ENCODE measurements at places on chromosomes 3 and 15.
A peak's percentile ranks its signal among the peaks of the same experiment; 100 is the strongest.

- H3K27ac ChIP-seq, result no peak overlapping the region
- DNase-seq, result peak; percentile 79
- H3K36me3 ChIP-seq, result peaks cover 14% of the 10 kb centered on the region
- H3K4me1 ChIP-seq, result no peaks in the 10 kb centered on the region
- no peaks in the 10 kb centered on the region for H3K27me3 ChIP-seq
Measured at GRCh38 chr3:114213627-114214541, 23.5 kb downstream of the ZNF80 start.

GRCh38 chr3:189602471-189602870 lies 28.7 kb upstream of the TP63 start:
- no peak overlapping the region for H3K4me3 ChIP-seq
- no peak for DNase-seq
- peaks cover 5% of the 10 kb centered on the region for H3K4me1 ChIP-seq
- H3K27ac ChIP-seq, result no peak overlapping the region

DNA sequence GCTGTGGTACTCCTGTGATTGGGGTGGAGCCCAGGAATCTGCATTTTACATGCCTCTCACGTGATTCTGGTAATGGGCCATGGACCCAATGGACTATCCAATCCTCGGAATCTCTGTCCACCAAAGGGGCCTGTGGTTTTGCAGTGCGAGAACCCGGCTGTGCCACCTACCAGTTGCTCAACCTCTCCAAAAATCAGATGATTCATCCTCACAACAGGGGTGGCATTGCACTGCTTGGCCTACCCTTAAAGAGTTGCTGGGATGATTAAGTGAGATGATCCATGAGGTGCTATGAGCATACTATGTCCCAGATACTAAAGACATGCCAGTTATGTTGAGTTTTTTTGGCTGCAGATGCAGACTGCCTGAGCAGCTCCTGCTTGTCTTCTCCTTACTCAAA lies 5.1 kb downstream of the ANP32A start:
- peak overlapping the region; percentile 96 for H3K4me3 ChIP-seq
- DNase-seq, result peak; percentile 26
- no peaks in the 10 kb centered on the region for H3K27me3 ChIP-seq
- peaks cover 75% of the 10 kb centered on the region for H3K36me3 ChIP-seq
- peaks cover 63% of the 10 kb centered on the region for H3K4me1 ChIP-seq

DNA sequence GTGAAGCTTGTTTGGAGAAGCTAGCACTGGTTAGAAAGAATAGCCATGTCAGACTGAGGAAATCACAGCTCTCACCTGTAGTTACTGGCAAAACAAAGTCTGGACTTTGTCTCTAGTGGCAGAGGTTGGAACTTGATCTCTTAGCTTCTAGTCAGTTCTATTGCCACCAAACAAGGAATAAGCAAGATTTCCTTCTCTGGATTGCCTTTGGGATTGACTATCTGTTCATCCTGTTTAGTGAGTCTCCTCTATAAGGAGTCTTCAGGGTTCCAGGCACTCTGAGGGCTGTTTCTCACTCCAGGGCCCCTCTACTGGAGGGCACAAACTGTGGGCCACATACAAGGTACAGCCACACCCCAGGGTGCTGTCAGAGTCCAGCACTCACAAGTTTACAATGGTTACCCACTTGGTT lies 426.6 kb upstream of the THBS1 start:
- H3K36me3 ChIP-seq, result no peaks in the 10 kb centered on the region
- no peaks in the 10 kb centered on the region for H3K4me1 ChIP-seq
- H3K27ac ChIP-seq, result no peak overlapping the region
- H3K27me3 ChIP-seq, result peaks cover 24% of the 10 kb centered on the region
- DNase-seq, result no peak

- H3K4me1 ChIP-seq, result no peaks in the 10 kb centered on the region
- no peak for DNase-seq
- H3K4me3 ChIP-seq, result no peak overlapping the region
- H3K27me3 ChIP-seq, result no peaks in the 10 kb centered on the region
- no peak overlapping the region for H3K27ac ChIP-seq
Measured at GRCh38 chr3:20563251-20563650, 377.2 kb upstream of the SGO1 start.

DNA sequence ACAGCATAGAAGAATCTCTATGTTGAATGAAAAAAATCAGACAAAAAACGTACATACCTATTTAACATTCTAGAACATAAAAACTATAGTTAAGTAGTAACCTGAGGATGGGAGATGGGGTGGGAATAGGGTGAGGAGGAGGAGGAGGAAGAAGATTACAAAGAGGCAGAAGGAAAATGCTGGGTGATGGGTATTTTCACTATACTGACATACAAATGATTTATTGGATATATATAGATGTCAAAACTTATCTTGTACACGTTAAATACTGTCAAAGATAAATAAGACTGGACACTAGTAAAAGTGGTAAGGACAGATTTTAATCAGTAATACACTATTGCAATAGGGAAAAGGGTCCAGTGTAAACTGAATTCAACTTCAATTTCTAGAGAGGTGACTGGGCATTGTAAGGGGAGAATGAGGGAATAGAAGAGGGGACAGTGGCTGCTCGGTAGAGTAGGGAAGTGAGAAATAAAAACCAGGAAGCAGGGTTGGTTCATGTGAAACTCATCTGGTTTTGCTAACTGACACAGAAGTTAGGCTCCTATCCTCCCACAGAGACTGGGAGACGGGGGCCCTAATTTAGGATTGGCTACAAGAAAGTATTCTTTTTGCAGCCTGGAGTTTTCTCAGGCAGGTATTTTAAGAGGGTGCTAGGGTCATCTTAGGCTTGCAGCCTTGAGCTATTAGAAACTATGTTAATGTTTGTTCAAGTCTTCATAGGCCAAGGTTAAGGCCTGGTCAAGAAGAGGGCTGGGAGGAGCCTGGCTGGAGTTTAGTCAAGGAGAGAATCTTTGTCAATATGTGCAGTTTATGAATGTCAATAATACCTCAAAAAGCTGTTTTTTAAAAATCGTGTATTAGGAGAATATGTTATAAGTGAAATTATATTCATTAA lies 15.0 kb upstream of the C15orf61 start:
- no peak overlapping the region for H3K27ac ChIP-seq
- H3K27me3 ChIP-seq, result no peaks in the 10 kb centered on the region
- no peak overlapping the region for H3K4me3 ChIP-seq

- H3K4me3 ChIP-seq, result no peak overlapping the region
- peaks cover 86% of the 10 kb centered on the region for H3K36me3 ChIP-seq
- H3K4me1 ChIP-seq, result peaks cover 17% of the 10 kb centered on the region
- no peak overlapping the region for H3K27ac ChIP-seq
- H3K27me3 ChIP-seq, result no peaks in the 10 kb centered on the region
Measured at GRCh38 chr15:68213991-68214837, 9.1 kb upstream of the CALML4 start.

DNA sequence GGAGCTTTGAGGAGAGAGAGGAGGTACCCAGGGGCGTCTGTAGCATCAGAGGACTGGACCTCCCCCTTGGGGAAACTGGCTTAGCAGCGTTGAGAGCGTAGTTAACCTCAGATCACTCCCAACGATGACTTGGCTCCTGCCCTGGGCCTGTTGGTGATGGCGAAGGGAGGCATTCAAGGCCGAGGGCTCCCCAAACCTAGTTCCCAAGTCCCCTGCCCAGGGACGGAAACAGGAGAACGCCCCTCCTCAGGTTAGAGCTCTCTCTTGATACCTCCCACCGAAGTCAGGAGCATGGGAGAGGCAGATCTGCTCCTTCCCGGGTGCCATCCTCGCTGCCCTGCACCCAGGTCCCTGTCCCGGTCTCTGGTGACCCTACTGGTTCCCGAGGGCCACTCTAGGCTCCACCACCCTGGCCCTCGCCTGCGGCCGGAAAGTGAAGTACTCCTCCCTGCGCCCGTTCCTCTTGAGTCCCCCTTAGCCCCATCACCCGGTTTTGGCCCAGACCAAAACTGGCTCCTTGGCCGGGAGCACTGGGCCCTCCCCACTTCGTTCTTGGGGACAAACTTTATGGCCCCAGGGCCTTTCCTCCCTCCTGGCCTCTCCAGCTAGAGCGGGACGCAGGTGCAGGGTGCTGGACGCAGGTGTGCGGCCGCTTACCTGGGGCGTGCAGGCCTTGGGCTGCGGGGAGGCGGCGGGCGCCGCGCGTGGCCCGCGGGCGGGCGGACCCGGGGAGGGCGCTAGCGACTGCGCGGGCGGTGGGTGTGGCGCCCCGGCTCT lies 2.6 kb upstream of the SKOR1 start:
- H3K27me3 ChIP-seq, result peaks cover 78% of the 10 kb centered on the region
- H3K4me3 ChIP-seq, result peak overlapping the region; percentile 42
- DNase-seq, result no peak
- no peaks in the 10 kb centered on the region for H3K36me3 ChIP-seq

DNA sequence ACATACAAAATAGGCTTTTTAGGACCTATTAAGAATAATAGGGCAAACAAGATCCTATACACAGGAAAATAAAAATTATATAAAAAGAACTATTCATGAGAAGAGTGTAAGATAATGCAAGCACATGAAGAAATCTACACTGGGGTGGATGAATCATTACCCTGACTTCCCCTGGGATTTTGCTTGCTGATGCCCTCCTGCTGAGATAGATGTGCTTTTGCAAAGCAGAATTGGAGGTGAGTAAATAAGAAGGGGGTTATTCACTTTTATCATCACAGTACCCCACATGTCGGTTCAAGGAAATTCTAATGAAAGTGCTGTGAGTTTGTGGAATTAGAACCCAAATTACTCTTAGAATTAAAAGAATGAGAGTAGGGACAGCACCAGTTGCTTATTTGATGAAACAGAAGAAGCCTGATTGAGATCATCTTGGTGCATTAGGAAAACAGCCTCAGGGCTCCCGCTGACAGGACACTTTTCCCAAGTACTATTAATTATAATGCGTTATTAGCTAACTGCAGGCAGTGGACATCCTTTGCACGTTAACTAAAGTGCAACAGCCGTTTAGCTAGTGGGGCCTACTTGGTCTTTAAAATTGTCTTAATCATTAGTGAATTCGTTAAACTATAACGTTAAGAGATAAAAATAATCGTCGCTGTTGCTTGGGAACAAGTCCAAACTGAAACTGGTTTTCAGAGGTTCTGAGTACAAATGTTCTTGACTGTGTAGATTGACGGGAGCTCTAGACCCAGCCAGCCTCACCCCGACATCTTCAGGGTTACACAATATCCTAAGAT lies 48.4 kb downstream of the SLC2A2 start:
- H3K27me3 ChIP-seq, result peaks cover 21% of the 10 kb centered on the region
- no peak overlapping the region for H3K27ac ChIP-seq
- DNase-seq, result no peak
- no peaks in the 10 kb centered on the region for H3K4me1 ChIP-seq
- no peaks in the 10 kb centered on the region for H3K36me3 ChIP-seq

GRCh38 chr3:165404357-165405027 lies 208.3 kb upstream of the SLITRK3 start:
- no peaks in the 10 kb centered on the region for H3K27me3 ChIP-seq
- H3K4me3 ChIP-seq, result no peak overlapping the region
- H3K4me1 ChIP-seq, result no peaks in the 10 kb centered on the region

- no peaks in the 10 kb centered on the region for H3K36me3 ChIP-seq
- peaks cover 28% of the 10 kb centered on the region for H3K27me3 ChIP-seq
- no peak overlapping the region for H3K4me3 ChIP-seq
- DNase-seq, result no peak
- no peaks in the 10 kb centered on the region for H3K4me1 ChIP-seq
- no peak overlapping the region for H3K27ac ChIP-seq
Measured at GRCh38 chr3:170941551-170941950, 33.1 kb upstream of the EIF5A2 start.

- no peak for DNase-seq
- no peaks in the 10 kb centered on the region for H3K36me3 ChIP-seq
- peaks cover 19% of the 10 kb centered on the region for H3K4me1 ChIP-seq
- no peak overlapping the region for H3K27ac ChIP-seq
- H3K4me3 ChIP-seq, result no peak overlapping the region
- no peaks in the 10 kb centered on the region for H3K27me3 ChIP-seq
Measured at GRCh38 chr3:196617256-196617655, 22.2 kb upstream of the NRROS start.

DNA sequence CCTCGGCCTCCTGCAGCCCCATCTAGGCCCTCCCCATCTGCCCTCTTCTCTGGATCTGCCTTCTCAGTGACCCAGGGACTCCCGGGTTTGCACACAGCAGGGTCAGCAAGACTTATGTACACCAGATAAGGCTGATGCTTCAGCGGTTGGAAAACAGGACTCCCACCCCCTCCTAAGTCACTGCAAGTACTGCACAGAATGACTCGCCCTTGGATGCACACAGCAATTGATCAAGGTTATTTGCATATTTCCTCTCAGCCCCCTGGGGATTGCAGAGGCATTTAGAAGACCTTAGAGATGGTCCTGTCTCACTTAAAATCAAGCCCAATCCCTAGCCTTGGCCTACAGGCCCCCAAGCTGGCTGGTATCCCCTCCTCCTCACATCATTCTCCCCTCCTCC lies 8.9 kb downstream of the ACAN start:
- H3K27ac ChIP-seq, result no peak overlapping the region
- no peaks in the 10 kb centered on the region for H3K36me3 ChIP-seq
- H3K27me3 ChIP-seq, result peaks cover 26% of the 10 kb centered on the region
- H3K4me3 ChIP-seq, result no peak overlapping the region
- no peak for DNase-seq

GRCh38 chr15:60763688-60764087 lies 284.7 kb upstream of the ICE2 start:
- no peaks in the 10 kb centered on the region for H3K27me3 ChIP-seq
- no peak overlapping the region for H3K4me3 ChIP-seq
- peaks cover 2% of the 10 kb centered on the region for H3K36me3 ChIP-seq
- H3K27ac ChIP-seq, result peak overlapping the region; percentile 1
- peaks cover 64% of the 10 kb centered on the region for H3K4me1 ChIP-seq

DNA sequence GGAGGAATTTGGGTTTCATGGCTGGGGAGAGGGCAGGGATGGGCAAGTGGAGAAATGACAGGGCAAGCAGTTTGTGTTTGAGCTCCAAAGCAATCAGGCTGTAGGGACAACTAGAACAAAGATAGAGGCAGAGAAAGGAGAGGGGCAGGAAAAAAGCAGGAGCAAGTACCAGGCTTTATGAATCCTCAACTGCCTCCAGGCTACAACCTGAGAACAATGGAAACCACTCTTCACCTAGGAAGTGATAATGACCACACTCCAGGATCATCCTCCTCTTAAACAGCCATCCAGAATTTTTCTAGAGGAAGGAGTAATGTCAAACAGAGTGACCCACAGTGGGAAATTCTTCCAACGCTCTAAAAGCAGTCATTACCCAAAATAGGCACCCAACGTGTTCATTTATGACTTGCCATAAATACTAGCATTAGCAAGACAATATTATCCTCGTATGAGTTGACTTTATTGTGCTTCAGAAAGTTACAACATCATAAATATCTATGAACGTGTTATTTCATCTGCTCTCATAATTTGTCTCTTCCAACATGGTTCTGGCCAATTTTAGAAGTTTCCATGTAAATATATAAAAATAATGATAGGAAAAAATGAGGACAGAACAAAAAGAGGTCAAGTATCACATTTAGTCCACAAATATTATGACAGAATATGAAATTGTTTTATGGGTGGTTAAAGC lies 50.5 kb downstream of the TNFAIP8L3 start:
- no peak overlapping the region for H3K27ac ChIP-seq
- H3K36me3 ChIP-seq, result no peaks in the 10 kb centered on the region
- peaks cover 2% of the 10 kb centered on the region for H3K27me3 ChIP-seq
- H3K4me3 ChIP-seq, result no peak overlapping the region

DNA sequence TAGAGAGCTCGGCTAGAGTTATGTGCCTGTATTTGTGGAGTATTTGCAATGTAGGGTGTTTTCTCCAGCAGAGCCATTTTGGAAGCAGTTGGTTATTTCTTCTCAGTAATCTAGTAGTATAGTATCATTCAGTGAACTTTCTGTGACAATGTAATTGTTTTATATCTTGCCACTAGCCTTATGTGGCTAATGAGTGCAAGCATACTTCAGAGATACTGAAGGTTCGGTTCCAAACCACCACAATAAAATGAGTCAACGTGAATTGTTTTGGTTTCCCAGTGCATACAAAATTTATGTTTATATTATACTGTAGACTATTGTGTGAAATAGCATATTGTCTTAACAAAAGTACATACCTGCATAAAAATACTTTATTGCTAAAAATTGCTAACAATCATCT lies 286.9 kb upstream of the TBL1XR1 start:
- H3K27me3 ChIP-seq, result no peaks in the 10 kb centered on the region
- DNase-seq, result no peak
- no peak overlapping the region for H3K27ac ChIP-seq
- no peak overlapping the region for H3K4me3 ChIP-seq
- peaks cover 14% of the 10 kb centered on the region for H3K4me1 ChIP-seq

Data from activated T-cell treated with anti-CD3 and anti-CD28 coated beads, Interleukin-2, amount 50 U/mL, for 24 hours (primary cell).